Left renal cortex interstitium (tissue), 4 donors: ENCODE measurements at places on chromosomes 7 and 10. TPM values are rescaled to one million over a fixed set of nuclear protein-coding genes. Genes with fewer than 3 reads are reported as not detected.

GRCh38 chr10:81708929-81709328 is 166.1 kb upstream of the NRG3 start:
- no peak for DNase-seq

- DNase-seq: no peak
Measured at GRCh38 chr7:50306494-50307367, 2.2 kb downstream of the IKZF1 start.

- no peak for DNase-seq
Measured at GRCh38 chr10:71049994-71050393, 161.6 kb upstream of the PCBD1 start.

GRCh38 chr10:83142074-83142563 is 997.2 kb upstream of the GHITM start:
- no peak for DNase-seq

Gene COBL
- polyA plus RNA-seq: 19.3 TPM

Gene PON3
- 1.0 TPM for polyA plus RNA-seq

Gene CPEB3
- polyA plus RNA-seq: 3.1 TPM

Gene HGF
- 2.2 TPM for polyA plus RNA-seq

Gene SVOPL
- 2.5 TPM for polyA plus RNA-seq
